ENCODE measurements at places on chromosomes 3 and 15.

GRCh38 chr15:59268852-59269407 lies 62.3 kb downstream of the LDHAL6B start:
- no peak for DNase-seq

- DNase-seq, result no peak
Measured at GRCh38 chr3:151216641-151217607, 13.9 kb upstream of the GPR171 start.

GRCh38 chr3:81468391-81468790 lies 293.1 kb downstream of the GBE1 start:
- no peak for DNase-seq

DNA sequence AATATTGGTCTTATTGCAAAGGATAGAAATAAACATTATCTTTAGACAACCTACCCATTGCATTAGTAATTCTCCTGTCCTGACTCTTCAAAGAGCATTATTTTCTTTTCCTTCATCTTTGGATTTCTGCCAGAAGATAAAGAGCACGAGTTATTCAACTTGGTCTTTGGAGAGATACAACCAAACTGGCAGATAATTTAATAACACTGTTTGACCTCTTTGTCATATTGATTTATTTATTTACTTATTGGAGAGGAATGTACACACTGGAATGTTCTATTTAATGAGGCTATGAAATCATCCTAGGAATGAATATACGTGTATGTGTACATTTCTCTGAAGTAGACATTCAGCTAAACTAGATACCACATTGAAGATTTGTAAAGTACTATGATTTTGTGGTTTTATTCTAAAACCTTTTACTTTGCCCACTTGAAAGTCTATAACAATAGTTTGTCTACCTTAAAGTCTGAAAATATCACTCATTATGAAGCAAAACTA lies 462.1 kb downstream of the C3orf38 start:
- DNase-seq, result no peak
